H9 (cell line): ENCODE measurements at places on chromosomes 6 and 20.

GRCh38 chr6:154920495-154921200, 74.5 kb upstream of the TIAM2 start:
- no peak for DNase-seq

DNA sequence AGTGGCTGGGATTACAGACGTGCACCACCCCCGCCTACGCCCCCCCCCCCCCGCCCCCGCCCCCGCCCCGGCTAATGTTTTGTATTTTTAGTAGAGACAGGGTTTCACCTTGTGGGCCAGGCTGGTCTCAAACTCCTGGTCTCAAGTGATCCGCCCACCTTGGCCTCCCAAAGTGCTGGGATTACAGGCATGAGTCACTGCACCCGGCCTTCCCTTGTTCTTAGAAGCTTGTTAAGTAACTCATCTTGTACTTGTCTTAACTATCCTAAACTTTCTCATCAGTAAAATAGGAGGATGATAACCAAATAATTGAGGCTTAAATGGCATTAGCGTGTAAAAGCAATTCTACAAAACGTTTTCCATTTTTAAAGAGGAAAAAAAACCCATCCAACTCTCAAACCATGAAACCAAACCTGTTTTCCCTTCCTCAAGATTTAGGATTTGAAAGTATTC, 4.2 kb downstream of the CDYL start:
- DNase-seq: no peak

- DNase-seq: no peak
Measured at GRCh38 chr6:85405853-85406198, 44.1 kb upstream of the NT5E start.

- DNase-seq: no peak
Measured at GRCh38 chr6:40623932-40624331, 36.8 kb upstream of the LRFN2 start.

GRCh38 chr20:57384486-57384885, 6.7 kb upstream of the RBM38 start:
- DNase-seq: no peak

DNA sequence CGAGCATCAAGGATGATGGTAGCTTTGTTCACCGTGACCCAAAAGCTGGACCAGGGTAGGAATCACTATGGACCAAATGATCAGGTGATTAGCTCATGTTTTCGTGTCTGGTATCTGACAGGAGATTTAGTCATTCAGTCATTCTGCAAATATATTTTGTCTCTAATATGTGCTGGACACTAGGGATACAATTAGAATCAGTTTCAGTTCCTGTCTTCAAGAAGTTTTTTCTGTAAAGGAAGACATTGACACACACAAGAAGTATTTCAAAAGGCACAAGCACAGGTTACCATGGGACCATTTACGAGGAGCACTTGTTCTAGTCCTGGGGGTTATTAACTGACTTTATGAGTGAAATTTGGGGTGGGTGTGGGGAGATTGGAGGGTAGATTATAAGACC, 244.9 kb downstream of the HIVEP2 start:
- no peak for DNase-seq

- no peak for DNase-seq
Measured at GRCh38 chr6:34731393-34732060, 25.8 kb upstream of the SNRPC start.

GRCh38 chr6:53014744-53015143, 19.7 kb upstream of the GSTA4 start:
- no peak for DNase-seq

DNA sequence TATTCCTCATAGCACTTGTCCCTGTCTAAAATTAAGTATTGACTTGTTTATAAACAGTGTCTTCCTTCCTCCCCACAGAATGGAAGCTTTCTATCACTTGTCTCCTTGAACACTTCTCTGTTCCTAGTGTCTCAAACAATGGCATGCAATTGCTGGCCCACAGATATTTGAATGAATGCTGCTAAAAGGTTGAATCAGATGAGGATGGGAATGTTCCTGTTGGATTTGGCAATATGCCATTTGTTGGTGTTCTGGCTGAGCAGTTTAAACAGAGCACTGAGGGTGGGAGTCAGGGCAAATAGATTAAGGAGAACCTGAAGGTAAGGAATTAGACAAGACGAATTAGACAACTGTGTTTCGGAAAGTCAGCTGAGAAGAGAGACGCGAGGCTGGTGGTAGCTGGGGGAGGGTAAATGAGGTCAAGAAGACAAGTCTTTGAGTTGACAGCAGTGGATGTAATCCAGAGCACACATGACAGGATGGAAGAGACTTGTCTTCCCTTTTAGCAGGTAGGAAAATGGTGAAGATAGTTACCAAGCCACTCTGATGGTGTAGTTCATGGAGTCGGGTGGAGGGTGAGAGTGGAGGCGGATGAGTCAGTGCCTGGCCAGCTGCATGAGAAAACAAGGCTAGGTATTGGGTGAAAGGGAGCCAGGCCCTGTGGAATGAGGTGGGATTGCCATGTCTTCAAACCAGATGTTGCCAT, 58.3 kb upstream of the GNRH2 start:
- no peak for DNase-seq

GRCh38 chr6:38638941-38639497, 710 bp downstream of the BTBD9 start:
- DNase-seq: no peak

DNA sequence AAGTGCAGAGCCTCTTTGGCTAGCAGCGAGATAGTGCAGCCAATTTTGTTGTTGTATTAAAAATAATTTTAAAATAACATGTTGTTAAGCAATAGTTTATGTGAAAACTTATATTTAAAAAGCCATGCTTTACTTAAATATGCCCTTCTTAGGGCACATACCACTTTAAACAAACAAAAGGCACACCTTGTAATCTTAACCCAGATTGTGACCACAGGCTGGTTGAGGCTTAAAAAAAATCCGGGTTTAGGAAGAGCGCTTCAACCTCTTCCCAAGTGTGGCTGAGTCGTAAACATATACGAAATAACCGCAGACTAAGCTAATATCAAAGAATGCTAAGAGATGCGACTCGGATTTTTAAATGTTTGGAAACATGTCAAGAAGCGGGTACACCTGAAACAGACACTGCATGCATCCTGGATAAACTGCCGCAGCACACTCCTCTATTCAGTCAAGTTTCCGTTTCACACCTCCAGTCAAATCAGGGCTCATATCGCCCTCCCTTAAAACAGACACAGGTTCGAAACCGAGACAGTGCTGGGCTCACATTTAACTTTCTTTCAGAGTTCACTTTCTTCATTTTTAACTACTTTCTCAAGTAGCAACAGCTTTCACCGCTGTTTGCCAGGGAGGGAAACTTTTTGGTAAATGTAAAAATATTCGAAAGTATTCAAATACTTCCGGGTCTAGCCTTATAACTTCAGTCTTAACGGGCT, 1.5 kb downstream of the DEK start:
- no peak for DNase-seq

GRCh38 chr20:25338112-25339023, 52.3 kb downstream of the ABHD12 start:
- peak; percentile 9 for DNase-seq
